ENCODE measurements at places on chromosomes 5 and 9.

- DNase-seq, result no peak
Measured at GRCh38 chr5:87421307-87421706, 8.6 kb upstream of the CCNH start.

DNA sequence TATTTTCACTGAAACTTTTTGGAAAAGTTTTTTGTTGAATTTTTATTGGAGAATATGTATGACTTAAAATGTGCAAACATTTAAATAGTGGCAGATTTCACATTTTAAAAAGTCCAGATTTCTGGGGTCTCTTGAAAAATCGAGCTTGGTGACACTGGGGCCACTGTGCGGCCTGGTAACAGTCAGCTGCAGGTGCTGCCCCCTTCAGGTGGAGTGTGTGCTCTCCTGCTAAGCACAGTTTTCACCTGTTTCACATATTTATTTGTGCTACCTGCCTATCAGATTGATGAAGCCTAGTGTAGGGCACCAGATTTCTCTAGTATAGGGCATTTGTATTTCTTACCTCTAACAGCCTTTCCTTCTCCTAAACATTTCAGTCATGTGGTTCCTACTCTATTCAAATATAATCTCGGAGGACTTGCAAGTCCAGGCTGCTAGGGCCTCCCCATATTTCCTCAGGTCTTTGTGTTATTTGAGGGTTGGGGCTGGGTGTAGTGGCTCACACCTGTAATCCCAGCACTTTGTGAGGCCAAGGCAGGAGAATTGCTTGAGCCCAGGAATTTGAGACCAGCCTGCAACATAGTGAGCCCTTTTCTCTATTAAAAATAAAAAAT is 95.8 kb upstream of the KLF9 start:
- DNase-seq, result no peak

- no peak for DNase-seq
Measured at GRCh38 chr5:116487045-116487444, 87.6 kb downstream of the SEMA6A start.

DNA sequence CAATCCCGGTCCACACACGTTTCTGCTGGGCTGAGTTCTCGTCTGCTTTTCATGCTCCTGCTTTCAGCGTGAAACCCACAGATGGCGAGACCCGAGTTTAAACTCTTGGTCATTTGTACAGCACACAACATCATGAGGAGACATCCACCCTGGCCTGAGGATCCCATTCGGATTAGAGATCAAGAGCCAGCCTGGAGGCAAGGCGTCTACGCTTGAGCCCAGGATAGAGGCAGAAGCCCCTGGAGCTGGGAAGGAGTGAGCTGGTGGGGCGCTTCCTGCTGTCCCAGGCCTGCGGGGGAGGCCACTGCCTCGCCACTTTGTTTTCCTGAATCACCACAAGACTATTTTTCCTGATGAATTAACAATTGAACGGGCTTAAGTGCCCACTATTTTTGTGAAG is 281.9 kb upstream of the IRX4 start:
- no peak for DNase-seq

GRCh38 chr9:76023715-76024195 is 133.3 kb downstream of the PCSK5 start:
- no peak for DNase-seq

GRCh38 chr9:127519301-127520166 is 68.2 kb downstream of the LRSAM1 start:
- DNase-seq, result no peak

- DNase-seq, result no peak
Measured at GRCh38 chr9:105286098-105286497, 41.6 kb downstream of the SLC44A1 start.

DNA sequence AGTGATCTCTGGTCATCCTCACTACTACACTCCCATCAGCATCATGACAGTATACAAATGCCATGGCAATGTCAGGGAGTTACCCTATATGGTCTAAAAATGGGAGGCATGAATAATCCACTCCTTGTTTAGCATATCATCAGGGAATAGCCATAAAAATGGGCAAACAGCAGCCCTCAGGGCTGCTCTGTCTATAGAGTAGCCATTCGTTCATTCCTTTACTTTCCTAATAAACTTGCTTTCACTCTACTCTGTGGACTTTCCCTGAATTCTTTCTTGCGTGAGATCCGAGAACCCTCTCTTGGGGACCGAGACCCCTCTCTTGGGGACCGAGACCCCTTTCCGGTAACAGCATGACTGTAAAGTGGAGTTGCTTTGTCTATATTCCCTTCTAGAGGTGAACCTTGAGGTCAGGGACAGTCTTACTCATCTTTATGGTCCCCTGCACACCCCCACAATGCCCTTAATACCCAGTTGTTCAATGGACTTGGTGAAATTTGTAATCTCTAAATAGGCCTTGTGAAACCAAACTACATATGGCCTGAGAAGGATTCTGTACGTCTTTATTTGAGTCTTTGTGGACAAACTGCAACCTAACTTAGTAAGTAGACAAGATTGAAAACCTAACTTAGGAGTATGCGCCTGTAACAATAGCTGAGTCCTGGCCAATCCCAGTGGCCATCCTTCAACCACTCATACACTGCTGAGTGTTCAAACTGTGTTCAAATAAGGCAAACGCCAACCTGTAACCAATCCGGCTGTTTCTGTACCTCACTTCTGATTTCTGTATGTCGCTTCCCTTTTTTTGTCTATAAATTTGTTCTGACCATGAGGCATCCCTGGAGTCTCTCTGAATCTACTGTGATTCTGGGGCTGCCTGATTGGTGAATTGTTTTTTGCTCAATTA is 32.3 kb upstream of the UBTD2 start:
- no peak for DNase-seq

DNA sequence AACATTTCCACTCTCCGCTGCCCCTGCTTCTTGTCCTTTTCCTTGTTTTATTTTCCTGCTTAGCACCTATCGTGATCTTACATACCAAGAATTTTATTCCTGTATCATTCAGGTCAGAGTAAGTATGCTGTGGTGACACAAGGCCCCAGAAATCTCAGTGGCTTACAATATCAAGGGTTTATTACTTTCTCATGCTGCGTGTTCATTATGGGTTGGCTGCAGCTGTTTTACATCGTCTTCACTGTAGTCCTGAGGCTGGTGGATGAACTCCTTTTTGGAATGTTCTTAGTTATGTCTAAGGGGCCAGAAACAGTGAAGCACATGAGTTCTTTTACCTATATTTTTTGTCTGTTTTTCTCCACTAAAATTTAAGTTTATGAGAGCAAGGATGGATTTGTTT is 51.2 kb downstream of the FCHO2 start:
- no peak for DNase-seq
